Stimulated activated CD8-positive, alpha-beta memory T cell treated with anti-CD3 and anti-CD28 coated beads, Interleukin-4, amount 100 ng/mL, for 4 hours (primary cell): ENCODE measurements at places on chromosomes 12 and 14.
A peak's percentile ranks its signal among the peaks of the same experiment; 100 is the strongest.

DNA sequence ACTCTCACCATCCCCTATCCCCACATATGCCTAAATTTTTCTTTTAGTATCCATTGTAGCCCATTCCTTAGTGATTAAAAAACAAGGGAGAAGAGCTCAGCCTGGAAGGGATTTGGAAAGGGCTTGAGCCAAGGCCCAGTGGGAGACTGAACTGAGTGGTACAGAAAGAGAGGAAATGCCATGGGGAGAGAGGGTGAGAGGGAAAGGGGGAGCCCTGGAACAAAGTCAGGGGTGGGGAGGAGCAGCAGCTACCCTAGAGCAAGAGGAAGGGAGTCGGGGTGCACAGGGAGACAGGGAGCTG, 2.6 kb upstream of the ATN1 start:
- no peak for DNase-seq

- DNase-seq: no peak
Observed at GRCh38 chr12:2689879-2690278, 104.9 kb upstream of the FKBP4 start.

GRCh38 chr14:73272393-73272792, 35.1 kb downstream of the PAPLN start:
- DNase-seq: no peak

DNA sequence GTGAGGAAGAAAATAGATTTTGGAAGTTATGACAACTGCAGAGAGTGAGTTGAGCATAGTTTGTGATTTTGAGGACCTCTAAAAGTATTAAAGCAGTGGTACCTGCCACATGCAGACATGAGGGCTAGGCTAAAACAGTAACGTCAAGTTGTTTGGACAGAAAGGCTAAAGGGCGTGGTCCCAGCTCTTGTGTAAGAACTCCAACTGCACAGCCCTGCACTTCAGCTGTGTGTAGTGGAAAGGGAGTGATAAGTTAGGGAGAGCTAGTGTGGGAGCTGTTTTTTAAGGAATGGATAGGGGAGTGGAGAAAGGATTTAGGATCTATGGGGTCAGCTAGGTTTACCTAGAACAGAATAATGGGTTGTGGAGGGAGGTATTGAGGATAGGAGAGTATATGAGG, 39.5 kb downstream of the TESPA1 start:
- DNase-seq: no peak

- DNase-seq: no peak
Observed at GRCh38 chr14:106665814-106666213, 1139.4 kb downstream of the TMEM121 start.

- peak; percentile 37 for DNase-seq
Observed at GRCh38 chr12:9750276-9751203, 10.2 kb downstream of the CD69 start.

DNA sequence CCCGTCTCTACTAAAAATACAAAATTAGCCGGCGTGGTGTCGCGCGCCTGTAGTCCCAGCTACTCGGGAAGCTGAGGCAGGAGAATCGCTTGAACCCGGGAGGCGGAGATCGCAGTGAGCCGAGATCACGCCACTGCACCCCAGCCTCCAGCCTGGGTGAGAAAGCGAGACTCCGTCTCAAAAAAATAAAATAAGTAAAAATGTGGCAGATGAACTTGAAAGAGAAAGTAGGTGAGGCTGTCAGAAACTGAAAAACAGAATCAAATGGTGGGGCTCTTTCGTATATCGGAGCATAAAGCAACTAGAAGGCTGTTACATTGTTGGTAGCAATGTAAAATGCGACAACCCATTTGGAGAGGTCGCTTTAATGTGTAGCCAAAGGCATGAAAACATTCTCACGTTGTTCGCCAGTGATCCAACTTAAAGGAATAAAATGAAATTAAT, 767 bp upstream of the CCNT1 start:
- DNase-seq: no peak
